Neural crest cell (in vitro differentiated cells): ENCODE measurements at places on chromosomes 4 and X.

GRCh38 chrX:20315140-20315539 lies 48.4 kb upstream of the RPS6KA3 start:
- DNase-seq, result no peak

DNA sequence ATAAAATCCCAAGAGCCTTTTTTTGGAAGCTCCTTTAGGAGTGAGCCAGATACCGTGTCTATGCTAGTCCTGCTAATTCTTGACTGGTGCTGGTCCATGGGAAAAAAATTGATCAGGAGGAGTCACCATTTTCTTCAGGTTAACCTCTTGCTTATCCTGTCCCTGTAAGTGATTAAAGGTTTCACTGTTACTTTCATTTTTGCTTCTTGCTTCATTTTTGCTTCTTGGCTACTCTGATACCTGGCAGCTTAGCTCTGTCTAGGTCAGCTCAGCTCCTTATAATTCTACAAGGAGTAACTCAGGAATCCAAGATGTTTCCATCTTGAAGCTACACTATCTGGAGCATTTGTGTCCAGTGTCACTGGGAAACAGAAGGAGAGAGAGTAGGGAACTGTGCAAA lies 45.7 kb downstream of the AFM start:
- DNase-seq, result no peak

DNA sequence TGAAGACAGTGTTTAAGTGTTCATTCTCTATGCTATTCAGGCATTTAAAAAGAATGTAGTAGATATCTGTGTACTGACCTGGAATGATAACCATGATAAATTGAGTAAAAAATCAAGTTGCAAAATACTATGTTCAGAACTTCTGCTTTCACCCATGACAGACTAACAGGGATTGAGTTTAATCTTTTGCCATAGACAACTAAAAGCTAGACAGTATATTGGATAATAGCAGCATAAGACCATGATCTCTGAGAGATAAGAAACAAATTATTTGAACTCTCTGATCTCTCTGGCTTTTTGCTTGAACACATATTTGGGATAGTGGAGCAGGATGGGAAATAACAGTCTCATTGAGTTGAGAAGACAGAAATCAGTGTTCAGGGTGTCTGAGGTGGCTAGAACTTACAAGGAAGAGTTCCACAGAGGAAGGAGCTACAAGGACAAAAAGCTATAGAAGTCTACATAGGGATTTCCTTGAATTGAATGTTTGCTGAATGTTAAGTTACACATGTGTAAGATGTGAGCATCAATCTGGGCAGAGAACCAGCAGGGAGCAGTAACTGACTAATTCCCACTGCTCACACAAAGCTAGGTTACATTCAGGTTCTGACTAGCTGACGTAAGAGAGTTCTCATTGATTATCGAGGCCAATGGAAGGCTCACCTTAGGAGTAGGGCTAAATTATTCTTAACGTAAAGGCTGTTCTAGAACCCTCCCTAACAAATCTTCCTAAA lies 60.4 kb downstream of the SLC30A9 start:
- no peak for DNase-seq

DNA sequence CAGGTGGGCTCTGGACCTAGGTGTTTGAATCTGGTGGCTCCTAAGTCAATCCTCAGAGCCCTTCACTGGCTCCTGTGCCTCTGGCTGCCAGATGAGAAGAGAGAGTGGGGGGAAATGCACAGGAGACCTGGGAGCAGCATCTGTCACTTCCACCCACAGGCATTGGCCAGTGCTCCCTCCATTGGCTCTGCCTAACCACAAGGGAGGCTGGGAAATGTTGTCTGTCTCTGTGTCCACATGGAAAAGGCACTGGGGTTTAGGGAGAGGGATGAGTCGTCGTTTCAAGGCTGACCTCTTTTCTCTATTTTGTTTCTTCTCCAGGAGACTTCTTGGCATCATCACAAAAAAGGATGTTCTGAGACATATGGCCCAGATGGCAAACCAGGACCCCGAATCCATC lies 76.4 kb downstream of the CLCN4 start:
- no peak for DNase-seq

- no peak for DNase-seq
These were observed 144.9 kb downstream of the CHIC2 start for GRCh38 chr4:53919535-53919934.

DNA sequence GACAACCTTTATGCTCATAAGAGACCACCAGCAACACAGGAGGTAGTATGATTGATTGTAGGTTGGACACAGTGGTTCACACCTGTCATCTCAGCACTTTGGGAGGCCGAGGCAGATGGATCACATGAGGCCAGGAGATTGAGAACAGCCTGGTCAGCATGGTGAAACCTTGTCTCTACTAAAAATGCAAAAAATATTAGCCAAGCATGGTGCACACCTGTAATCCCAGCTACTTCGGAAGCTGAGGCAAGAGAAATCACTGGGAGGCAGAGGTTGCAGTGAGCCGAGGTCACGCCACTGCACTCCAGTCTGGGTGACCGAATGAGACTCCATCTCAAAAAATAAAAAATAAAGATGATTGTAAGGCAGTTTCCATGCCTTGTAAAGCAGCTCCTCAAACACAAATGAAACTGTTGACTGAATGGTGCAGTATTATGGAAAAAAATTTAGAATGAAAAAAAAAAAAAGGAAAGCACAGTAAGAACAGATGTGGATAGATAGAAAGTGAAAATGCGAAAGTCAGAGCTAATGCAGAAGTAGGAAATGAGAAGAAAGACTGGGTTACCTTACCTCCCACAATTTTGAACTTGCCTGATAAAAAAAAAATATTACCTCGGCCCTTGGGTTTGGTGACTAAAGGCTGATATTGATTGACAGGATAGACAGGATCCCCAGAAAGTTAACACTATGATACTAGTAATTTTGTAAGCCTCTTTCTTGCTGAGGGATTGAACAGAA lies 249.2 kb upstream of the TRAM1L1 start:
- DNase-seq, result no peak

DNA sequence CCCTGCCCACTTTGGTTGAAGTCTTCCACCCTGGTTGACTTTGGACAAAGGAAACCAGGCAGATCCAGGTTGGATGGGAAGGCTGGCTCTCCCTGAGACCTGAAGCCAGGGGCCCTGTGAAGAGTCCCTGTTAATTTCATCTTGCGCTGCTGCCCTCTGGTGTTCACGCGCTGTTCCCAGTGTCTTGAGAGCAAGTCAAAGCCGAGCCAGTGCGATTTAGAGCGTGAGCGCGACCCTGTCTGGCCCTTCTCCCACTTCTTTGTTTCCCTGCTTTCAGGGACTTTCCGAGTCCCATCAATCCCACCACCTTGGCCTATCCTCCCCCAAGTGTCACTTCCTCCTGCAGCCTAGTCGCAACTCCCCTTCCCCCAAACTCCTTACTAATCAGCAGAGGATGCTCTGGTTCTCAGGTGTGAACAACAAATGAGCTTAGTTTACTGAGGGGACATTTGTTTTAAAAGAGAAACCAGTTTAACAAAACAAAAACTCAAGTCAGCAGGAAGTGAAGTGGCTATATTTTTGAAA lies 25.8 kb upstream of the CHRNA9 start:
- DNase-seq, result peak; percentile 92

GRCh38 chr4:92600638-92601037 lies 296.9 kb downstream of the GRID2 start:
- DNase-seq, result no peak

DNA sequence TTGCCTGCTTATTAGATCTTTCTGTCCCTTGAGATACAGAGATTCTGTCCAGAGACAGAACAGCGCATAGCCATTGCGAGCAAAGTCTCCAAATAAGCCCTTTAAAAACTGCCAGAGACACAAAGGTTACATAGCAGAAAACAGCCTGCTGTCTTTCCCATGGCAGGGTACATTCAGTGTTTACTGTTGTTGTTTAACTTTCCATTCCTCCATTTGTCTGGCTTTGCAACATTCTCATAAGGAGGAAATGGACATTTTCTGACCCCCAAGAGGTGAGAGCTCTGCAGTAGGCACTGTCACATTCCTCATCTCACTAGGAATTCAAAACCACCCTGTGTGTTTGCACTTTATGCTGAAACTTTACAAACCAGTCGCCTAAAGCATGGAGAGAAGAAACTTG lies 48.3 kb downstream of the PDE5A start:
- no peak for DNase-seq

GRCh38 chr4:76866641-76867040 lies 31.3 kb downstream of the SOWAHB start:
- no peak for DNase-seq

GRCh38 chrX:123308658-123309057 lies 124.6 kb downstream of the GRIA3 start:
- DNase-seq, result no peak

DNA sequence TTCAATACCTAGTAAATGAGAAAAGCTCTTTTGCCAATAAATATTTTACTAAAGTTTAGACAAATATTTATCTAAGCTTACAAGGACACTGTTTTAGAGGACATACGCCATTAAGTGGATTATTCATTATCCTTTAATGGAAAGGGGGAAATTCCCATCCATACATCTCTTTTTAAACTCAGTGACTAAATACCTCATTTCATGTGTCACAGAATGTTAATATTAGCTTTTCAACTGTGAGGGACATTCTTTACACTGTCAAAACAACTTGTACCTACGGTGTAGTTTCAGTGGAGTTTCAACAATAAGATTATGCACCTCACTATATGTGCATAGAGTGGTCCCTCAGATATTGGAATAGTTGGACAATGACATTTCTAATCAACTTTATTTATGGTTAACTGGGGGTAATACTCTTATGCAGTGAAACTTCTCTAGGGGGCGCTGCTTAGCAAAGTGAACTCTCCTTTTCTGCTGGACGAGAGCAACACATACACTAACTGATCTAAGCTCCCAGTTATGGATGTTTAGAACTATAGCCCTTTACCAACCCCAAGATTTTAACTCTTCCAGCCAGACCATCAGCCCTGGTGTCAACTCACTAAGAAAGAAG lies 9.7 kb downstream of the HS6ST2 start:
- DNase-seq, result peak; percentile 24

GRCh38 chrX:147917700-147918695 lies 6.3 kb downstream of the FMR1 start:
- no peak for DNase-seq

DNA sequence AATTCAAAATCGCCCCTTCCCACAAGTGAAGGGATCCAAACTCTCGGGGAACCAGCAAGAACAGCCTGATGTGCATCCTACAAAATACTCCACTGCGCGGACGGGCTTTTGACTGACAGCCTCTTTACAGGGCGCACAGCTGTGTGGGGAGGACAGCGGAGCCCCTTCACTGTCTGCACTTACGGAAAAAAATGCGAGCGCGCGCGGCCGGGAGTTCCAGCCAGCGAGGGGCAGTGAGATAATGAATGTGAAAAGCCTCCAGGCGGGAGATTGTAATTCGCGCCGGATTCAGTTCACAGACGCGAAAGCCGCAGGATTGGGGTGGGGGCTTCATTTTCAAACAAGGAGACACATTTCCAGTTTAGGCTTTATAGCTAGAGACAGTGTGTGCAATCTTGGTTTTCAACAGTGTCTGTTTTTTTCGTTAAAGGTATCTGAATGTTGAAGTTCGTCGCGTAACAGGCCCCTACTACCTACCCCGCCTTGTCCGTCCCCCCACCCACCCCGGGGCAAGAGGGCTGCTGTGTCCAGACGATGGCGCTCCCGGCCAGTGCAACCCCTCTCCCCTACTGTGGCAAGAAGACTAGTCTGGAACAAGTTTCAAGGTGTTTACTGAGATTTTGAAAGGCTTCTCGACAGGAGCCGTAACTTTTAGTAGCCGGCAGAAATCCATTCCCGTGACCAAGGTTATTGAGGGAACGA lies 1.7 kb upstream of the GPR50 start:
- peak; percentile 23 for DNase-seq

DNA sequence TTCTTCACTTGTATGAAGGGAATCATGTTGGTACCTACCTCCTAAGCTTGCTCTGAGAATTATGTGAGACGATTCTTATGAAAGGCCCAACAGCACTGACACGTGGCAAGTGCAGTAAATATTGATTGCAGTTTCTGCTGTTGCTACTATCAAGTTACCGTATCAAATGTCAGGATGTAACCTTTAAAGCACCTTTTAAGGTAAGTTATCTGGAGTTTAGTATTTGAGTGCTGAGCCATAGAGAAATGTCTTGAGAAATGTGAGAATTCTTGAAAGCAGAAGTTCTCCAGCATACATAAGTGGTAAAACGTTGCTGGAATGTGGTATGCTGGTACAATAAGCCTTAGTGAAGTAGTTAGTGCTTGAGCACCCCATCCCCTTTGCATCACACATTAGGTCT lies 90.4 kb downstream of the PHOX2B start:
- DNase-seq, result no peak

DNA sequence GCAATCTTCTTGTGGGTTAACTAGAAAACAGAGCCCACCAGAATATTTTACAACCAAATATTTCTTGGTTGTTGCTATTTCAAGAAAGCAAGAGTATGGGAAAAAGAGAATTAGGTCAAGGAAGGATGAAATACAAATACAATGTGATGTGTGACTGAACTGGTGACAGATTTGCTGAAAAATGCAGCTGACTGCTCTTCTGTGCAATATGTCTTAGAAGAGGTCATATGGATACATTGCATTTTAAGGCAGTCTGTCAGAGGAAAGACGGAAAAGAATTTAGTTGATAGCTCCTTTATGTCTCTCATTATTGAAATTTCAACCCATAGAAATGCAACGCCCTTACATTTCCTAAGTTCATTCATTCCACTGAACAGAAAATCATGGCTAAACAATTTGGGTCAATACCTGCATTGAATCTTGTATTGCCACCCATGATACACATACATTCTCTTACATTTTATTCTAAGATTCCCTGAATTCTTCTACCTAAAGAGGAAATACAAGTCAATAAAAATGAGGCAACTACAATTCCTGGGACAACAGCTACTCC lies 423.1 kb downstream of the ADAM29 start:
- no peak for DNase-seq
